SIG-M5 (cell line): ENCODE measurements at places on chromosomes 13 and 19.

DNA sequence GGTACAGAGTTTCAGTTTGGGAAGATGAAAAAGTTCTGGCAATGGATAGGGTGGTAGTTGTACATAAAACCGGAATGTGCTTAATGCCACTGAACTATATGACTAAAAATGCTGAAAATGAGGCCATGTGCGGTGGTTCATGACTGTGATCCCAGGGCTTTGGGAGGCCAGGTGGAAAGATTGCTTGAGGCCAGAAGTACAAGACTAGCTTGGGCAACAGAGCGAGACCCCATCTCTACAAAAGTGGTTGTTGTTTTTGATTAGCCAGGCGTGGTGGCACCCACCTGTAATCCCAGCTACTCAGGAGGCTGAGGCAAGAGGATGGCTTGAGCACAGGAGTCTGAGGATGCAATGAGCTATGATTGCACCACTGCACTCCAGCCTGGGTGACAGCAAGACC is 12.8 kb downstream of the SMAD9 start:
- DNase-seq, result no peak

DNA sequence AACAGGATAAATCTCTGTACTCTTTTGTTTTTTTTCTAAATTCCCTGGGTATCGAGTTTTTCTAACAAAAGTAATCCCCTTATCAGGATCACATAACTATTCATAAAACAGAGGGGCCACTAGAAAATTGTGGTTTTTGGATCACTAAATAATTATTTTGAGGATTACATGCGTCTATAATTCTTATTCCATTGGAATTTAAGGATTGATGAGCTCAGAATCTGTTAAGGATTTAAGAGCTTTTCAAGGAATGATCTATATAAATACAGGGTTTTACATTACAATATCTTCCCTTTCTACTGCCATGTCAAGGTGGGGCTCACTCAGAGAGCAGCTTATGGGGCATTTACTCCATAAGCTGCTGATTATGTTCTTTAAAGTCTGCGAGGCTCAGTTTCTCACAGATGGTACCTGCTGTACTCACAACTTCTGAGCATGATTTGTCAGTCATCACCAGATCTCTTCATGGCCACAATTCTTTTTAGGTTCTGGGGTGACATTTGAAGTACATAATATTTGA is 449.8 kb downstream of the PCDH17 start:
- DNase-seq, result no peak

- no peak for DNase-seq
Observed at GRCh38 chr13:27211771-27212364, 39.5 kb upstream of the RPL21 start.

DNA sequence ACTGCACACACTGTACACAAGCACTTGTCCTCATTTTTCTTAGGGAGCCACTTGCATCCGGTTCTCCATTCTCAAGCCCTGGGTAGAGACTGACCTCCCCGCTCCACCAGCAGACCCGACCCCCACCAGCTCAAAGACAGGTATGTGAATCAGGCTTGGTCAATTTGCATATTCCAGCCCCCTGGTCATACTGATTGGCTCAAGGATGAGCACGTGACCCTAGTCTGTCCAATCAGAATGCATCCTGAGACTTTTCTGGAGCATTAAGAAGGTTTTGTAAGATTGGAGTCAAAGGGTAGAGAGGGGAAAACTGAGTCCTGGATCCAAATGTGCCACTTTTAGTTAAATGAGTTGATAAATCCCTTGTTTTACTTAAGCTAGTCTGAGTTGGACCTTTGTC is 34.1 kb downstream of the NOTCH3 start:
- no peak for DNase-seq

DNA sequence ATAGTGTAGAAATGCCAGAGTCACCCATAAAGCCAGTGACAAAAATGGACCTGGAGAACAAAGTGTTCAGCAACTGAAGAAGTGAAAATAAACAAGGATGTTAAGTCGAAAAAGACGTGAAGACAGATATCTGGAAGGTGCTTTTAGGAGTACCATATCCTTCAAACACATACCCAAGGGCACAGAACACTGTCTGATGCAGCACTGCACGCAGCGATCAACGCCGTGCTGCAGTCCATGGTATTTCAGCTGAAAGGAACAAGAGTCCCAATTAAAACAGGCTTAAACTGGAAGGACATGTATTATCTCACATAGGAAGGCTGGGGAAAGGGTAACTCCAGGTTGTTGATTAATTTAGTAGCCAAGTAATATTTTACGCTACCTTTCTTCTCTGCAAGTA is 108.2 kb downstream of the SGCG start:
- no peak for DNase-seq

- no peak for DNase-seq
Observed at GRCh38 chr19:44927746-44928145, 13.3 kb downstream of the APOC1 start.

DNA sequence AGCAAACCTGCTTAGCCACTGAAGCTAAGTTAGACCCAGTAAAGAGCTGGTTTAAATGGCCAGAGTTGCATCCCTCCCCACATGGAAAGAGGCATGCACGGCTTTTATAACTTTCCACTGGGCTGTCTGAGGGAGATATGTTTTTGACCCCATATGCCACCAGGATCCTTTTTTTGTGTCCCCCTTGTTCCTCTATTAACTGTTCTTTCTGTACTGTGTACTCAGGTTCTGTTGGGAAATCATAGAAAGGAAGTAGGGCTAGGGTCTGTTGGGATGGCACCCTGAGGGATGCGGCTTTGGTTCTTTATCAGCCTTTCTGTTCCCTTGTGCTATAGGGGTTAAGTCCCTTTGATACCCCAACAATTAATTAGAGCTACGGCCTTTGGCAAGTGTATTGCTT is 12.2 kb upstream of the TM9SF2 start:
- DNase-seq, result no peak

GRCh38 chr13:102945324-102945815 is 99.5 kb downstream of the ERCC5 start:
- no peak for DNase-seq

DNA sequence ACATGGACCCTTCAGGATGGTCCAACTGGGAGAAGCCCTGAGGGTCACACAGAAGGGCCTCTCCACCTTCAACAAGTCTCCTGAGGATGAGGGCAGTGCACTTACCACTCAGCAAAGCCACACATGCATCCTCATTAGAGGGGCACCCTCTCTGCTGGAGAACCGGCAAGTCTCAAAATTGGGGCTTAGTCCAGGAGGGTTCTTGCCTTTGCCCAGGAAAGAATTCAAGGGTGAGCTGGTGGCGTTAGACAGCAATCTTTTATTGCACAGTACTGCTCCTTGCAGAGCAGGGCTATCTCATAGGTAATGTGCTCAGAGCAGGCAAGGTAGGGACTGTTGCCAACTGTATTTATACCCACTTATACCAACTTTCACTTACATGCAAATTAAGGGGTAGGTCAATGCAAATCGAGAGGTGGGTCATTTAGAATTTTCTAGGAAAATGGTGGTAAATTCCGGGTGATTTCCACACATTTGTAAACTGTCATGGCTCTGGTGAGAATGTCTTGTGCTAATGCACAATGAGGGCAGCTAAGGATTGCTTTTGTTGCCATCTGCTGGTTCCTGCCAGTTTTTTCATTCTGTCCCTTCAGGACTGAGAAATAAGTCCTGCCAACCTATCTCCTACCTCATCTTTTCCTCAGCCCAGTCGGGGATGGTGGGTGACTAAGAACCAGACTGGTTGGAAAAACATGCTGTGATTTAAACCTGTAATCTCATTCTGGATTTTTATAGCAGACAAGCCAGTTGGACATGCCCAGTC is 27.8 kb upstream of the IGSF23 start:
- no peak for DNase-seq

GRCh38 chr13:43799191-43799590 is 12.4 kb upstream of the ENOX1 start:
- DNase-seq, result no peak

DNA sequence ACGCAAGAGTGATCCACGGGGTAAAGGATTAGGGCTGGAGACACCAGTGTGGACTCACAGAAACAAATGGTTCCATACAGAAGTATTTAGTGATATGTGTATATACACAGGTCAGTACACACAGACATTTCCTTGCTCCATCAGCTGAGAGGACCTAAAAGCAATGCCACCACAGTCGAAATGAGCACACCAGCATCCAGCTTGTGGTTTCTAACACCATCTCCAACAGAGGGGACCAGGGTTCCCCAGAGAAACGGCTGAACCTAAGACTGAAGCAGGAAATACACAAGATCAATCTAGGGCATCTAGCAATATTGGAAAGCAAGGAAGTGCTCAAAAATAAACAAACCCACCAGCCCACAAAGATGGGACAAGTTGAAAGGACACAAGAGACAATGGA is 7.6 kb downstream of the GGACT start:
- DNase-seq, result no peak

- no peak for DNase-seq
Observed at GRCh38 chr19:18425515-18426415, 6.6 kb downstream of the SSBP4 start.

GRCh38 chr13:112973577-112973951 is 4.5 kb downstream of the MCF2L start:
- DNase-seq, result no peak

GRCh38 chr19:4260613-4261191 is 13.8 kb downstream of the YJU2 start:
- no peak for DNase-seq

- no peak for DNase-seq
Observed at GRCh38 chr19:39411081-39411831, 1.2 kb upstream of the PLEKHG2 start.

- no peak for DNase-seq
Observed at GRCh38 chr19:14078411-14078810, 5.8 kb downstream of the MISP3 start.

DNA sequence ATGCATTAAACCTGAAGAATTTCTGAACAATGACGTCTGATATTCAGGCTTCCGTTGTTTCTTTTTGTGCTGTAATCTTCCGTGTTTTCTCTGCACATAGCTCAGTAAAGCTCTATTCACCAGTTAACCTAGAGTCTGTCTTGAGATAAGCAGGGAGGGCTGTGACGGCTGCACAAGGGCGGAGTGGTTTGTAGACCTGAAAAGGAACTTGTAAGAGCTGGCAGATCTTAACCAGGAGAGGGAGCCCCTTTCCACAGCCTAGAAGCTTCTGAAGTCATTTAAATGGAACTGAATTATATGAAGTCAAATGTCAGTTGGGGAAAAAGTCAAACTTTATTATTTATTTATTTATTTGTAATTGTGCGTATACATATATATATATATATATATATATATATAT is 27.5 kb downstream of the DPRX start:
- no peak for DNase-seq

GRCh38 chr19:3175781-3176714 is 2.5 kb upstream of the S1PR4 start:
- DNase-seq, result no peak

DNA sequence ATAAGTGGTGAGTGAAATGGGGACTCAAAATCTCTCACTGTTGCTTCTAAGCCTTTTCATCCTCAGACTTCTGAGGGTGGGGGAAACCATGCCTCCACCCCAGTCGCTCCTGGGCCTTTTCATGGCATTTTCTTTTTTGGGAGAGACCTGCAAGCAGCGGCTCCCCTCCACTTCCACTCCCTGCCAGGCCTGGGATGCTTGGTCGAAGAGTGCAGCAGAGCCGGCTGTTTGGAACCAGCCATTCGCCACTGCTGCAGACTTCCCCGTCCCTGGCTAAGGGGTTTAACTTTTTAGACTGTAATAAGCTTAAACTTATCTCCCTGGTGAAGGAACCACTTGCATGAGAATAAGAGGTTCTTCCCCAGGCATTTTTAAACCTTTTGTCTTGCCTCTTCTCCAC is 617.2 kb downstream of the PCDH9 start:
- no peak for DNase-seq

GRCh38 chr19:44848036-44848811 is 2.1 kb downstream of the NECTIN2 start:
- no peak for DNase-seq

DNA sequence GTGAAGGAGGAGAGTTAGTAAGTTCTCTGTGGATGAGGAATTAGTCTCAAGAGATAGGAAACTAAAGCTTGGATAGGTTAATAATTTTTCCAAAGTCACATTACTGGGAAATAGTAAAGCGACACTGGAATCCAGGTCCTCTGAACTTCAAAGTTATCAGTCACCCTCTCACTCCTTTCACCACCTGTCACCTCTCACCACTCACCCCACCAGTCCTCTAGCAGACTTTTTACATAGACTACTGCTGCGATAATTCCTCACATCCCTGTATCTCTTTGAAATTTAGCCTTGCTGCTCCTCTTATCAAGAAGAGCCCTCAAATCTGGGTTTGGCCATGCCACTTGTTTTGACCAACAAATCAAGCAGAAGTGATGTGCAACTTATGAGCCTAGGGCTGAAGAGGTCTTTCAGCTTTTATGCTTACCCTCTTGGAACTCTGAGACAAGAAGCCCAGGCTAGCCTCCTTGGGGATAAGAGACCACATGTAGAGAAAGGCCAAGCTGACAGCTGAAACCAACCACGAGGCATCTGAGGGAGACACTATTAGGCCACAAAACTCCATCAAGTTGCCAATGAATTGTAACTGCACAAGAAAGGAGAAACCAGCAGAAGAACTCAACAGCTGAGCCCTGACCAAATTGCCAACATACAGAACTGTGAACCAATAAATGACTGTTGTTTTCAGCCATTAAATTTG is 41.2 kb downstream of the STARD13 start:
- DNase-seq, result no peak

GRCh38 chr13:59266478-59267063 is 897.2 kb downstream of the DIAPH3 start:
- no peak for DNase-seq

DNA sequence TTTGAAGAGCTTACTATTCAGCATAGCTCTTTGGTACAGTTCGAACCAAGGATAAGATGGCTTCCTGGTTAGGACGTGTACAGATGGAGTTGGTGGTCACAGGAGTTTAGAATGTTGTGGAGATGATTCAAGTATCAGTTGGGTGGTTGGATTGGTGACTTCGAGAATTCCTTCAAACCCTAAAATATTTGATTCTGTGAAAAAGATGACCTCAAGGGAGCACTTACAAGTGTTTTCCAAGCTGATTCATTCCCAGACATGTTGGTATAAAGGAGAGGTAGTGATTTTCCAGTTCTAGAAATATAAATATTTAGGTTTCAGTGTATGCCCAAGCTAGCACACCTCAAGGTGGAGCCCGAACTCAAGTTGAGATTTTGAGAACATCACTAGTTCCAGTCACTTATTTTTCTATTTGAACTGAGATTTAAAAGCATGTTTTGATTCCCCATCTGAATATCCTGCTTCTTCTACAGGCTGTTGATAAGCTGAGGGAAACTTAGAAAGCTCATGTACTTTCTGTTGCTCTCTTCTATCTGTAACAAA is 306.1 kb downstream of the DCT start:
- DNase-seq, result no peak

GRCh38 chr13:49683489-49683888 is 7.8 kb downstream of the EBPL start:
- DNase-seq, result no peak

- DNase-seq, result no peak
Observed at GRCh38 chr13:23433171-23434153, at the start of gene SACS. Gene SACS (minus strand): TSS chr13:23433702. CDS start chr13:23411239, 22,463 bp downstream.

GRCh38 chr13:64591971-64592370 is 2638.2 kb downstream of the PCDH9 start:
- DNase-seq, result no peak

GRCh38 chr19:39155114-39155700 is 29.6 kb downstream of the PAK4 start:
- DNase-seq, result no peak

- DNase-seq, result no peak
Observed at GRCh38 chr13:80235166-80235966, 105.6 kb downstream of the SPRY2 start.
